Right ventricle myocardium superior (tissue), 1 donor: ENCODE measurements at places on chromosomes 7 and 10. TPM values are rescaled to one million over a fixed set of nuclear protein-coding genes. Genes with fewer than 3 reads are reported as not detected.

WNT2 gene
- not detected for total RNA-seq

DNA sequence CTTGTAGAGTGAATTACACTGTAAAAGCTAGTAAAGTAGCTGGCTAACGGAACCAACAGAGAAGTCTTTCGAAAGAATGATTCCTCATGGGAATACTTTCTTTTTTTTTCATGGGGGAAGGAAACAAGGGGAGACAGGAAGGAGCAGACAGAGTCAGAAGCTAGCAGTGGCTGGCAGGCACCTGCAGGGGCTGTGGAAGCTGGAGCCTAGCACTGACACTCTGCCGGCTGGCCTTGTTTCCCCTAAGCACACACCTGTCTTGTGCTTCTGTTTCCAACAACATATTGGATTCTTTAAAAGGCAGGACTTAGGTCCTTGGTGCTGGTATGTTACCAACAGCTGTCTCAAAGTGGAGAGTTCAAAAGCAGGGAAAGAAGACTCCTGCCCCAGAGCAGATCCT lies 24.7 kb downstream of the NOD1 start:
- DNase-seq = no peak

- DNase-seq = no peak
Measured at GRCh38 chr10:101224910-101225823, 4.1 kb downstream of the LBX1 start.

DNA sequence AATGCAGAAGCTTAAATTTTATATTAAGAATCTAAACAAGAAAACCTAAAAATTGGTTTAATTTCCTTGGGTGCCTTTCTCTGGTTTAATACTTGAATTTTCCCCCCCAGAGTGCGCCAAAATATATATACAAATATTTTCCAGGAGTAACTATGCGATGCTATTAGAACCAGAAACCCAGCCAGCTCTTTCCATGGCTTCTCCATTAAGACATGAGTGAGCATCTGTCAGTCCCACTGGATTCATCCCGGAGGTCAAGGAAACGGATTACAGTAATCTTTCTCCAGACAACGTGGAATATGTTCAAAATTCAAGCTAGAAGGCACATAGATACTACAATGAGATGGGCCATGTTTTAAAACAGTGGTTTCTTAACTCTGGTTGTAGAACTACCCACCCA lies 148.8 kb downstream of the TAX1BP1 start:
- no peak for DNase-seq

ZC3HAV1L gene
- 2.9 TPM for total RNA-seq

MALRD1 gene
- total RNA-seq = 1.1 TPM

DNA sequence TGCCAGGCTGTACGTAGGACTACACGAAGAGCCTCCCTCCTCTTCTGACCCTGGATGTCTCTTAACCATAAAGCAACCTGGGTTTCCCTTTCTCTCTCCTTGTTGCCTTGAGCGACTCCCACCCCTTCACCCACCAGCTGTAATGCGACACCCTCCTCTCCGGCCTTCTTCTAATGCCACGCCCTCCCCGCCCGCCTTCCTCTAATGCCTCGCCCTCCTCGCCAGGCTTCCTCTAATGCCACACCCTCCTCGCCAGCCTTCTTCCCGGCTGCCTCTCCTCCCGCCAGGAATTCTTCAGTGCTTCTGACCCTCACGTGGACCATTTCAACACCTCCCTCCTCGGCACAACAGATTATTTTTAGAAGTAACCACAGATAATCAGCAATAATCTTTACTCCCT lies 348.5 kb upstream of the SHH start:
- DNase-seq = no peak

GRCh38 chr10:119281581-119282071 lies 74.3 kb downstream of the GRK5 start:
- peak; percentile 91 for DNase-seq
